ENCODE measurements at places on chromosomes 1 and 21.

GRCh38 chr1:198122693-198123092 lies 34.1 kb upstream of the NEK7 start:
- no peak for DNase-seq

GRCh38 chr1:21232044-21232443 lies 55.3 kb upstream of the EIF4G3 start:
- DNase-seq, result peak; percentile 61

DNA sequence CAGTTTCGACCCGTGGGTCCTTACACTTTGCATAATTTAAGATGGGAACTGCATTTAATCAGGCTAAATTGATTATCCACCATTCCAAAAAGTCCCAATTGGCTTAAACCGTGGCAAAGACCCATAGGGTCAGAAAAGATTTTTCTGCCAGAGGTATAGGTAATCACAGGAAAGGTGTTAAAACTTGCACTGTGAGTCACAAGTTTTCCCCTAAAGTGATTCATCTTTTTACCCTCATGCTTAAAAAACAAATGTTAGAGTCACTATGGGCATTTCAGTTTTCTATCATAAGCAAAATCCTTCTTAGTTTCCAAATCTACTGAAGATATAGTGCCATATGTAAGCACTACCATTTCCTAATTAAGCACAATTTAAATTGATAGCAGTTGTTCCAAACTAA lies 1079.8 kb downstream of the ADGRL2 start:
- DNase-seq, result no peak

DNA sequence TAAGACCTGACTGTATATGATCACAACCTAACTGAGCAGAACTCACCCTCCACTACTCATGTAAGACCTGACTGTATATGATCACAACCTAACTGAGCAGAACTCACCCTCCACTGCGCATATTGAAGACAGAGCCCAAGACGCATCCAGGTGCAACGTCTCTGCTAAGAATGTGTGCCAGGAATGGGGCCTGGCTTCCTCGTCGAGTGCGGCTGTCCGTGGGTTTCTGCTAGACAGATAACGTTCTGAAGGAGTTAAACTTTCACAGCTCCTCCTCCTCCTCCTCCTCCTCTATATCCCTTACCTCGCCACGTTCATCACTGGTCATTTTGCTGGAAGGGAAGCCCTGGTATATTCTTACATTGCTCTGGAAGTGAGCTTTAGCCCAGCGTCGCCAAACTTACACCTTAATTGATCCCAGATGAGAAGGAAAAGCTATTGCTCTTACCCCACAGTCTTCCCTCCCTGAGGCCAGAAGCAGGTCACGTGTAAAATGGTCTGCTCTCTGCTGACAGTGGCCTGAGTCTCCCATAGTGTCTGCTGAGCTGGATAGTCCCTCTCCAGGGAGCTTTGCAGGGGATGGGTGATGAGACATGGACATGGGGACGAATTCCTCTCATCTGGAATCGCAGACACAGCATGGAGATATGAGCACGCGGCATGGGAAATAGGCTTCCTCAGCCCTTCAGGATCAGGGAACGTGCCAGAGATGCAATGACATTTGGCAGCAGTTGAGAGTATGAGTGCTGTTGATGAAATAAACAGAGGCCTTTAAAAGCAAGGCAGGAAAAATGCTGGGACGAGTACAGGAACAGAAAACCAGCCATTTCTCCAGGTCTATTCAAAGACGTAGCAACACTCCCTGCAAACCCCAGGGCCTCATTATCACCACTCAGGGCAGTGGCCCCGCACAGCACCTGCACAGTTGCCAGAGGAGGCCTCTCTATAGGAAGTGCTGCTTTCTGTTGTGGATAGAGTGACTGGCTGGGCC lies 528.1 kb downstream of the KIF26B start:
- DNase-seq, result peak; percentile 74

DNA sequence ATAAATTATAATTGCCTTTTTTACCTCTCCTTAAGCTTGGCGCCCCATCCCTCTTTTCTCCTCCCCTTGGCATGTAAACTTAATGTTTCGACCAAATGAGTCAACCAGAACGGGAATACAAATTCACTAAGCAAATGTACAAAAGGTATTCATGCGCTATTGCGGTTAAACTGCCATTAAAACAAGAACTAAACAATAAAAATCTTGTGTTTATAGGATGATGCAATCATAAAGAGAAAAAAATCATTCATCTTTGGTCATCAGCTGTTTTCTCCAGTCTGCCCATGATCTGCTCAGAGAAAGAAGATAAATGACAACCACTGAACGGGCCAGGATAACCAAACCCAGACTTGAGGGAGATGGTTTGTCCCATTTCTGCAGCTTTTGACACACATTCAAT lies 534.2 kb upstream of the PLXNA2 start:
- DNase-seq, result no peak

DNA sequence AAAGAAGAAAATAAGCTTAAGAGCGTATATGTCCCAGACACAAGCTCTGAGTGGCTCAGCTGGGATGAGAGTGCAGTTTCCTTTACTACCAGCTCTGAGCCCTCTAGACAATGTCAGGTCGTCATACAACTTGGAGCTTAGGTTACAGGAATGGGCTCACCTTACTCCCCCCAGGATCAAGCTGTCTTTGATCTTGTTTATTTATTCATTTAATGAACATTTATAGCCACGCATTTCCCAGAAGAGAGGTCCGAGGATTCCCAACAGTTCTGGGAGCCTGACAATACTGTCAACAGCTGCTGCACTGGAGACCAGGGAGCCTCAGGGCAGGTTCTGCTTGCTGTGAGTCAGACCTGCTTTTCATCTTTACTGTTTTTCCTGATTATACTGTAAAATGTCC lies 378.9 kb downstream of the PLPP3 start:
- no peak for DNase-seq

DNA sequence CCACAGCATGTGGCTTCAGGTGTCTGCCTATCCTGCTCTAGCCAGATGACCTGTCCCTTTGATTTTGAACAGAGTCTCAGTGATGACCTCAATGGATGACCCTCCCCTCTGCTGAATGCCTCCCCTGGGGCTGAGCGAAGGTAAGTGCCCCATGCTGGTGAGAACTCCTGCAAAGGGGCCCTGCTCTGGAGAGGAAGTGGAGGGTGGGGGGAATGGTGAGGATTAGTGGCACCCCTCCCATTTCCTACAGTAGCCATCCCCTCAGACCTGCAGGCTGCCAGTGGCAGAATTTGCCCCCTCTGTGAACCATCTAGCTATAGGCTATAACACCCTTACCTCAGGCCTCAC lies 3.7 kb upstream of the PMVK start:
- DNase-seq, result no peak

DNA sequence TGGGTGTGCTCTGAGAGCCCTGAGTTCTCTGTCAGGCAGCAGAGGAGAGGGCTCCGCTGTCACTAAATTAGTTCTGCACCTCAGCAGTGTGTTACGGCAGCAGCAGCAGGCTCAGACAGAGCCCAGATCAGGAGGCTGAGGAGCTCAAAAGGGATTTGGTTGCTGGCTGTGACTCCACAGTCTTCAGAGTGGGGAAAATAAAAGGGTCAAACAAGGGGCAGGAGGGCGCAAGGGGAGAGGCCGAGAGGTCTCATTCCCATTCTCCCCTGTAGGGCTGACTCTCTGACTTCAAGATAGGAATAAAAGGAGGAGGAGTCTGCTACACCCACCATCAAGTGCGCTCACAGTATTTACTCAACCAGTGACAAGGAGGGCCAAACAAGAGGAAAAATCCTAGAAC lies 9.2 kb upstream of the SLC45A3 start:
- DNase-seq, result no peak

Measured in right lung (tissue), 10 donors.